Karpas-422 (cell line): ENCODE measurements at places on chromosomes 4 and X. TPM values are rescaled to one million over a fixed set of nuclear protein-coding genes. Genes with fewer than 3 reads are reported as not detected.

DNA sequence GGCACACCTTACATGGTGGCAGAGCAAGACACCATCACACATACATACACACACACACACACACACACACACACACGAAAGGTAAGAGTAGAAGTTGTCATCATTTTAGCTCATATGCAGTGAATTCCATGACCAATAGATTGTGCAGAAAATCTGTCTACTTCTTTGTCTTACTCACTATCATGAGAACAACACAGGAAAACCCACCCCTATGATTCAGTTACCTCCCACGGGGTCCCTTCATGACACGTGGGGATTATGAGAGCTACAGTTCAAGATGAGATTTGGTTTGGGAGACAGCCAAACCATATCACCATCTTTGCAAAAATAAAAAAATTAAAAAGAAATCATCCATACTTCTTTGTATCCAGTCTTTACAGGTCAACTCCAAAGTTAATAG is 221.1 kb downstream of the BMPR1B start:
- no peaks in the 10 kb centered on the region for H3K36me3 ChIP-seq
- H3K4me3 ChIP-seq: no peak overlapping the region
- H3K27ac ChIP-seq: no peak overlapping the region
- no peak for DNase-seq

RGN gene
- total RNA-seq: not detected in 2 replicates

CPE gene
- total RNA-seq: not detected in 2 replicates

CT45A10 gene
- not detected in 2 replicates for total RNA-seq

TMPRSS11F gene
- not detected in 2 replicates for total RNA-seq

DNA sequence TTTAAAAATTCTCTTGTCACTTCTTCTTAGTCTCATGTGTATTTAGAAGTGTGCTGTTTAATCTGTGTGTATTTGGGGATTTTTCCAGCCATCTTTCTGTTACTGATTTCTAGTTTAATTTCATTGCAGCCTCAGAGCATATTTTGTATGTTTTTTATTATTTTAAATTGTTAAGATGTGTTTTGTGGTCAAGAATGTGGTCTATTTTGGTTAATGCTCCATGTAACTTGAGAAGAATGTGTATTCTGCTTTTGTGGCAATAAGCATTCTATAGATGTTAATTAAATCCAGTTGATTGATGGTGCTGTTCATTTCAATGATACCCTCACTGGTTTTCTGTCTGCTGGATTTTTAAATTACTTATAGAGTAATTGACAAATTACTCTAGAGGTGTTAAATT is 38.9 kb downstream of the ANXA10 start:
- H3K4me1 ChIP-seq: no peaks in the 10 kb centered on the region
- H3K27me3 ChIP-seq: no peaks in the 10 kb centered on the region
- H3K36me3 ChIP-seq: no peaks in the 10 kb centered on the region
- no peak overlapping the region for H3K27ac ChIP-seq

HMX1 gene
- not detected in 2 replicates for total RNA-seq

DNA sequence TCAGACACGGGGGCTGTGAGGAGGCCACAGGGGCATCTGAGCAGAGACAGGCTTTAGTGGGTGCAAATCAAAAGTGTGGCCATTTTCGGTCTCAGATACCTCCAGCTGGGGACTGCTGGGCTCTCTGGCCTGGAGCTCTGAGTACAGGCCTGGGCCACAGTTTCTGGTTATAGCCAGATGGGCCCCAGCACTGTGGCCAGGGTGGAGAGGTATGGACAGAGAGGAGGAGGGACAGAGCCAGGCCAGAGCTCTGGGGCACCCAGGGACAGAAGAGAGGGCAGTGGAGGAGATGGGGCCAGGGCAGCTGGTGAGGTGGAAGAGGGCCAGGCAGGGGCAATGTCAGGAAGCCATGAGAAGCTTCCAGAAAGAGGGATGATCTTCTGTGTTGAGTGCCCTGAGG is 20.1 kb downstream of the CCNQ start:
- no peak for DNase-seq
- no peaks in the 10 kb centered on the region for H3K27me3 ChIP-seq
- H3K4me1 ChIP-seq: peaks cover 14% of the 10 kb centered on the region
- no peak overlapping the region for H3K4me3 ChIP-seq
- H3K27ac ChIP-seq: no peak overlapping the region

NAA11 gene
- not detected in 2 replicates for total RNA-seq

NXF2B gene
- total RNA-seq: not detected in 2 replicates

GRCh38 chr4:176499518-176499917 is 179.8 kb downstream of the SPCS3 start:
- H3K27ac ChIP-seq: no peak overlapping the region
- DNase-seq: no peak
- H3K4me1 ChIP-seq: no peaks in the 10 kb centered on the region
- H3K36me3 ChIP-seq: no peaks in the 10 kb centered on the region
- no peaks in the 10 kb centered on the region for H3K27me3 ChIP-seq
- H3K4me3 ChIP-seq: no peak overlapping the region

DOK7 gene
- 1.6 and 10.4 TPM in 2 replicates for total RNA-seq

SMARCAD1 gene
- total RNA-seq: 44.6 and 76.7 TPM in 2 replicates

DNA sequence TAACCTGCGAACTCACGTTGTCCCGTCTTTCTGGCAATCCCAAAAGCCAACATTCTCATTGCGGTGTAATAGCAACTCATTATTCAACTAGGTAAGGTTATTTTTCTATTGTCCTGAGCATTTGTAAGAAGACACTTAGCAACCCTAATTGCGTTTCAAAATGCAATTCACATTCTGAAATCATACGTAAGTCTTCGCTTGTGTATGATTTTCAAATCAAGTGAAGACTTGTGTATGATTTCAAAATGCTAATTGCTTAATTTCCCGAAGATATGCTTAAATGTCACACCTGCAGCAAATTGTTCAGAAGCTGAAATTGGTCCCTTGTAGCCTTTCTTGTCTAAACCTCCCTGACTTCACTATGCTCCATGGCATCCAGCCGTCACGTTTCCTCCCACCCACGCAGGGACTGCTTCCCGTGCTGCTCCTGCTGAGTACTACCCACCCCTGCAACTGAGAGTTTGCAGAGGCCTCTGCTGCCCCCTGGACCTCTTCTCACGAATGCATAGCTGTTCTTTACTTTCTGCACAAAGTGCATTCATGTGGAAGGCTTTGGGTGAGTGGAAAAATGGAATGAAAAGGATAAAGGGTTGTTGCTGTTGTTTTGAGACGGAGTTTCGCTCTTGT is 40.8 kb upstream of the CLDN24 start:
- no peaks in the 10 kb centered on the region for H3K36me3 ChIP-seq
- H3K27me3 ChIP-seq: no peaks in the 10 kb centered on the region
- DNase-seq: no peak

DNA sequence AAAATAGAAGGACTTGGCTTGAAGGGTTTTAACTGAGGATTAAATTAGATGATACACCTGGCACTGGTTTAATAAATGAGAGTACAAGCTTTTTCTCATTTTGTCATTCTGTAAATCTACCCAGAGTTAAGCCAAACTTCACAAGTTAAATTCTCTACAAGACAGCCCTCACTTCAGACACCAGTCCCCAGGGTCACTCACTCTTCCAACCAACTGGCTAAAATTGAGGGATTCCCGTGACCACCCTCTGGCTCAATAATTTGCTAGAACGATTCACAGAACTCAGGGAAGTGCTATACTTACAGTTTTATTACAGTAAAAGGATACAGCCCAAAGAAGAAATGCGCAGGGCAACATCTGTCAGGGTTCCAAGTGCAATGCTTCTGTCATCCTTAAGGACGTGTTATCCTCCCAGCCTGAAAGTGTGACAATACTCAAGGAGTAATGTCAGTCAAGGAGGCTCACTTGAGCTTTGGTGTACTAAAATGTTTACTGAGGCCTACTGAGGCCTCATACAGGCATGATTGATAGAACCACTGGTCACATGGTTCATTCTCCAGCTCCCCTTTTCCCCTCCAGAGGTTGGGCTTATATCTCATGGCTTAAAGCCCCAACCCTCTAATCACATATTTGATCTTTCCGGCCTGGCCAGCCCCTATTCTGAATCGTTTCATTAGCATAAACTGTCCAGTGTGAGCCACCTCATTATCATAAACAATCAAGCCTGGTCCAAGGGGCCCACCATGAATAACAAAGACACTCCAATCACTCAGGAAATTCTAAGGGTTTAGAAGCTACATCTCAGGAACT is 9.6 kb upstream of the TMSB4X start:
- H3K4me3 ChIP-seq: no peak overlapping the region
- no peaks in the 10 kb centered on the region for H3K36me3 ChIP-seq
- no peak overlapping the region for H3K27ac ChIP-seq
- no peaks in the 10 kb centered on the region for H3K27me3 ChIP-seq
- peaks cover 14% of the 10 kb centered on the region for H3K4me1 ChIP-seq

APEX2 gene
- total RNA-seq: 10.8 and 11.8 TPM in 2 replicates

DNA sequence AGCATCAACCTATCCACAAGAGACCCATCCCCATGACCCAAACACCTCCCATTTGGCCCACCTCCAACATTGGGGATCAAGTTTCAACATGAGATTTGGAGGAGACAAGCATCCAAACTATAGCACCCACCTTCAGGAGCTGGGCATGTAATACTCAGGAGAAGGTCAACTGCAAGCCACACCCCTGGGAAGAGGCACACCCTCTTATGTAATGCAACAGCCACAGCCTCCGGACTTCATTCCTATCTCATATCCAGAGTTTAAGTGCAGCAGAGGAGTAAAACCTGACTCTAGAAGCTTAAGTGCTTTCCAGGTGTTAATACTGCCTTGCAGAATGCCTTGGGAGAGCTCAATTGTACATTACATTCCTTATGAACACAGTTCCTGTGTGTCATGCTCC is 197.4 kb downstream of the PTTG2 start:
- no peaks in the 10 kb centered on the region for H3K27me3 ChIP-seq
- no peaks in the 10 kb centered on the region for H3K36me3 ChIP-seq
- peaks cover 17% of the 10 kb centered on the region for H3K4me1 ChIP-seq
- no peak overlapping the region for H3K4me3 ChIP-seq

GRCh38 chr4:165461159-165461821 is 82.5 kb downstream of the CPE start:
- no peaks in the 10 kb centered on the region for H3K27me3 ChIP-seq
- no peaks in the 10 kb centered on the region for H3K36me3 ChIP-seq
- no peaks in the 10 kb centered on the region for H3K4me1 ChIP-seq
- H3K27ac ChIP-seq: no peak overlapping the region
- no peak overlapping the region for H3K4me3 ChIP-seq

RAB41 gene
- total RNA-seq: not detected in 2 replicates

GRCh38 chr4:2812612-2813354 is 19.9 kb downstream of the SH3BP2 start:
- no peaks in the 10 kb centered on the region for H3K27me3 ChIP-seq
- H3K36me3 ChIP-seq: no peaks in the 10 kb centered on the region
- peak overlapping the region; percentile 84 for H3K27ac ChIP-seq
